Chondrocyte (in vitro differentiated cells): ENCODE measurements at places on chromosomes 2 and 18. TPM values are rescaled to one million over a fixed set of nuclear protein-coding genes. Genes with fewer than 3 reads are reported as not detected.

Gene MEIS1
- 1.1 to 18.5 TPM (median 16.9 TPM) in 3 replicates for total RNA-seq

Gene CXXC1
- total RNA-seq, result 47.6 to 60.3 TPM (median 59.2 TPM) in 3 replicates

Gene STARD6
- not detected in 3 replicates for total RNA-seq

GRCh38 chr2:162928356-162928755 is 89.8 kb upstream of the KCNH7 start:
- H3K27ac ChIP-seq, result no peak overlapping the region
- peaks cover 14% of the 10 kb centered on the region for H3K4me1 ChIP-seq
- no peak overlapping the region for H3K4me3 ChIP-seq
- H3K27me3 ChIP-seq, result no peaks in the 10 kb centered on the region

- peak overlapping the region; percentile 18 for H3K27ac ChIP-seq
- H3K4me1 ChIP-seq, result peaks cover 40% of the 10 kb centered on the region
- H3K4me3 ChIP-seq, result no peak overlapping the region
Measured at GRCh38 chr2:204643326-204643725, 98.1 kb downstream of the PARD3B start.
